Stimulated activated CD8-positive, alpha-beta memory T cell treated with anti-CD3 and anti-CD28 coated beads, Interleukin-4, amount 100 ng/mL, for 24 hours (primary cell): ENCODE measurements at places on chromosomes 7 and 10.

GRCh38 chr10:77391605-77392235 lies 245.9 kb downstream of the KCNMA1 start:
- DNase-seq, result peak; percentile 9

- DNase-seq, result no peak
Measured at GRCh38 chr10:88986549-88987242, 3.9 kb upstream of the FAS start.

GRCh38 chr7:41702635-41703371 lies at the start of gene INHBA:
TSS of gene INHBA (minus strand) at chr7:41703090. CDS start at chr7:41700374, 2,716 bp downstream.
- DNase-seq, result no peak

DNA sequence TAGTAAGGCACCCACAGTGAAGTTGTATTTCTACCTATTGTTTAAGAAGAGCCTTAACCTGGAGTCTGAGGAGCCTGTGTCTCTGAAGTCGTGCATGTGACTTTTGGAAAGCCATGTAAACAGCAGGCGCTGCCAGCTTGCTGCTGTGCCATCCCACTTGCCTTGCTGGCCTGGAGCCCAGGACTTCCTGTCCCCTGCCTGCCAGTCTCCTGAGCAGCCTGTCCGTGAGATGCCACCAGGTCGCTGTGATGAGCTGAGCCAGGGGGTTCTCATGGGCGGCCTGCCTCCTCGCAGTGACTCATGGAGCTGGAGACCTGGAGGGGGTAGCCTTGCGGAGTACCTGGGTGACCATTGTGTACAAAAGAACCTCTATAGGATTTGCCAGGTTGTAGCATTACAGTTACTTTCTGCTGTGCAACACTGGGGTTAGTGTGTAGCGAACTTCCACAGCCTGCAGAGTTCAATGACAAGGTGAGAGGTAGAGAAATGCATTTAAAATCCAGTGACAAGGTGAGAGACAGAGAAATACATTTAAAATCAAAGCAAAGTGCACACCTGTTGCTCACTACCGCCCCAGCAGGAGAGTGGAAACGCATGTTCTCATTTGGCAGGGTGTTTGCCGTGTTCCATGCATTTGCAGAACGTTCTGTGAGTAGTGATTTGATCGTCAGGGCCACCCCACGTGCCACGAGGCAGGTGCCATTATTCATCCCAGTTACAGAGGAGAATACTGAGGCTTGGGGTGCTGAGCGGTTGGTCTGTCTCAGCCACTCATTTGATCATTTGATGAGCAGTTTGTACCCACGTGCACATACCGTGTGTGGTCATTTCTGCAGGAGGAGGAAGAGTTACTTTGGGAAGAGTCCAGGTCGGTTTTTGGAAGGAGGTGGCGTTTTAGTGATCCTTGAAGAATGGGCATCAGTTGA lies 36.6 kb upstream of the BHLHA15 start:
- DNase-seq, result no peak

- DNase-seq, result no peak
Measured at GRCh38 chr7:70183278-70183677, 585.0 kb downstream of the AUTS2 start.

DNA sequence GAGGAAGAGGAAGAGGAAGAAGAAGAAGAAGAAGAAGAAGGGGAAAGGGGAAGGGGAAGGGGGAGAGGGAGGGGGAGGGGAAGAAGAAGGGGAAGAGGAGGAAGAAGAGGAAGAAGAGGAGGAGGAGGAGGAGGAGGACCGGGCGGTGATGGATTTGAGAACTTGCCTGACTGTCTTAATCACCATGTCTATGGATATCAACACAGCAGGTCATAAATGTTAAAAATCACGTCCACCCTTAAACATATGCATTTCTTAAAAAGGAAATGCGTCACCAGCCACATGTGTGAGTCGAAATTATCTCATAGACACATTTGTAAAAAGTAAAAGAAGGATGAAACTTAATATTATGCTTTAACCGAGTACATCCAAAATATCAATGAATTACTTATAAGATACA lies 42.1 kb upstream of the INSIG1 start:
- DNase-seq, result no peak

GRCh38 chr10:46025406-46025805 lies 5.0 kb downstream of the NCOA4 start:
- no peak for DNase-seq

GRCh38 chr7:122299624-122300210 lies 4.8 kb downstream of the FEZF1 start:
- DNase-seq, result no peak

- no peak for DNase-seq
Measured at GRCh38 chr10:95655571-95656290, 780 bp downstream of the ALDH18A1 start.

- DNase-seq, result no peak
Measured at GRCh38 chr7:104642560-104642959, 314.2 kb downstream of the LHFPL3 start.

DNA sequence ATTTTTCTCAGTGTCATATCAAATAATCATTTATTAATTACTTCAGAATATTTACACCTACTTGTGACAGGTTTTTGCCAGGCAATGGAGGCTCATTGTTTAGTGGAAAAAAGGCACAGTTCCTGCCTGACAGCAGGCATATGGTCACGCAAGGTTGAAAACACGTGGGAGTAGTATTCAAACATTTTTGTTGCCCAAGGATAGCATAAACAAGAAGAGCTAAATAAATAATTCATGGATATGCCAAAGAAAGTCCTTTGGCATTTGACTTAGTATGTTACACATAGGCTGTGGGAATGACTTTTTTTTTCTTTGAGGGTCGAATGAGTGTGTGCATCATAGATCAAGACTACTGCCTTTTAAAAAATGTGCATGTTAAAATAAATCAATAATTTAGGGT lies 120.5 kb upstream of the SEMA3E start:
- DNase-seq, result no peak

DNA sequence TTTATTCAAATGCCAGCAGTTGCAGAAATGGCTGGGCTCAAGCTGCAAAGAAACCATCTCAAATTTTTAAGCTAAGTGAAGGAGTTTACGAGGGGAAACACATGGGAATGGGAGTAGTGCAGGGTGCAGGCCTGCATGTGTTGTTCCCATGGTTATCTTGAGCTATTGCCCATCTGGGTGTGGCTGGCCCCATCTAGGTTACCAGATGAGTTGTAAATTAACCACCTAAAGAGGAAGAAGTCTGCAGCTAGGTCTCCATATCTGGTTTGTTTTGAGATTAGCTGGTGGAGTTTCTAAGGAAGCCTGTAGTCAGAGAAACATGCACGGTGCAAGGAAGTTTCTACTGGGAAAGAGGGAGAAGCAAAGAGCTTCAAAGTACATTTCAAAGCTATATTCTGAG lies 23.3 kb upstream of the STEAP2 start:
- DNase-seq, result no peak

- DNase-seq, result no peak
Measured at GRCh38 chr7:43572516-43573049, 10.3 kb upstream of the STK17A start.

DNA sequence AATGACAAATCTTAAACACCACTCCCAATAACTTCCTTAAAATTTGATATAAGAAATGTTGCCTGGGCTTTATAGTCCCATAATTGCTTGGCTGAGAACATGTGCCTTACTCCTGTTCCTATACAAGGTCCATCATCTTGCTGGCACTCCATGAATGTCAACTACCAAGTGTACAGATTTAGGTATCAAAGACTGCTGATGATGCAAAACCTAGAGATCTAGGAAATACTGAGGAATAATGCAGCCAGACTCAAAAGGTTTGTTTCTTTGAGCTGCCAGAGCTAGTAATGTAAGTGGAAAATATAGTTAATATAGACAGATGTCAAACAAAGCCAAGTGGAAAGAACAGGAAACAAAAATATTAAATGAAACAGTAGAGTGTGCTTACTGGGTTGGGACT lies 121.1 kb downstream of the DYNC1I1 start:
- no peak for DNase-seq

- no peak for DNase-seq
Measured at GRCh38 chr7:109479388-109479787, 909.7 kb downstream of the DNAJB9 start.

DNA sequence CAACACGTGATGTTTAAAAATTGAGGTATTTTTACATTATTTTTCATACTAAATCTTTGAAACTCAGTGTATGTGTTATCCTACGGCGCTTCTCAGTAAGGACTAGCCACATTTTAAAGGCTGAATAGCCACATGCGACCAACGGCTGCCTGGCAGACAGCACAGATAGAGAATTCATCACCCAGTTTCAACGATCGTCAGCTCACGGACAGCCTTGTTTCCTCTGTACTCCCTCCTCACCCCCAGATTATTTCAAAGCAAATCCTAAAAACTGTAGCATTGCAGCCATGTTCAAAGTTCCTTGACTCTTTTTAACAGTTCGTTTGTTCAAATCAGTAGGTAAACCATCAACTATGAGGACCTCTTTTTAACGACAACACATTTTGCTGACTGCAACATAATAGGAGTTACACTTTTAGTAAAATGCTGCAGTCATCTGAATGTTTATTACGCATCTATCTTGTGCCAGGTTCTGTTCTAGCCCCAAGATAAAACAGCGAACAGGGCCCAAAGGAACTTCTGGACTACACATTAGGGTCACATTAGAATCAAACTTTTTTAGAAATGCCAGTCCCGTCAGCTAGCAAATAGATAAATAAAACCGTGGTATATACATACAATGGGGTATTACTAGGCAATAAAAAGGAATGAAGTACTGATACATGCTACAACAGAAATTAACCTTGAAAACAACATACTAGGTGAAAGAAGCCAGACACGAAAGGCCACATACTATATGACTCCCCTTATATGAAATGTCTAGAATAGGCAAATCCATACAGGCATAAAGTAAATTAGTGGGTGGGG lies 5.7 kb downstream of the OSBPL3 start:
- no peak for DNase-seq

- DNase-seq, result no peak
Measured at GRCh38 chr10:103139803-103140202, 53.3 kb downstream of the NT5C2 start.

- DNase-seq, result no peak
Measured at GRCh38 chr10:119245272-119245671, 37.9 kb downstream of the GRK5 start.

GRCh38 chr10:72802332-72802731 lies 91.2 kb upstream of the OIT3 start:
- DNase-seq, result no peak
